ENCODE measurements at places on chromosomes 16 and 17. TPM values are rescaled to one million over a fixed set of nuclear protein-coding genes. Genes with fewer than 3 reads are reported as not detected.

The HIC1 gene
- total RNA-seq, result 3.0 TPM

The ANKFN1 gene
- not detected for total RNA-seq

DNA sequence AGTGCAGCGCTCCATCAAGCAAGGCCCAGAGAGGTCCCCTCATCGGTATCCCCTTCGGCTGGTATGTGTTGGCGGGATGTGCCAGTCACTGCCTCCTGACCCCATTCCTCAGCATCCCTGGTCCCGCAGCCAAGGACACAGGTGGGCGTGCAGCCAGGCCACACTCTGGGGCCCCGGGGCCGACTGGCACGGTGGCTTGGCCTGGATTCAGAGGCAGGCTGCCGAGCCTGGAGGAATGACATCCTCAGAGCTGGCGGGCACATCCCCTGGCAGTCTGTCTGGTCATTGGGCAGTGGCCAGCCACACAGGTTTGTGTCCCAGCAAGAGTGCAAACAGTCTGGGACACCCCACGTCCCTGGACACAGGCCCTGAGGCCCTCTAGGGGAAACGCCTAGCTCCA is 111.1 kb downstream of the SDK2 start:
- DNase-seq, result no peak

The TIGD7 gene
- 1.2 TPM for total RNA-seq

GRCh38 chr16:914440-914839 is 56.3 kb downstream of the LMF1 start:
- DNase-seq, result no peak

The ALDH3A2 gene
- 66.1 TPM for total RNA-seq

DNA sequence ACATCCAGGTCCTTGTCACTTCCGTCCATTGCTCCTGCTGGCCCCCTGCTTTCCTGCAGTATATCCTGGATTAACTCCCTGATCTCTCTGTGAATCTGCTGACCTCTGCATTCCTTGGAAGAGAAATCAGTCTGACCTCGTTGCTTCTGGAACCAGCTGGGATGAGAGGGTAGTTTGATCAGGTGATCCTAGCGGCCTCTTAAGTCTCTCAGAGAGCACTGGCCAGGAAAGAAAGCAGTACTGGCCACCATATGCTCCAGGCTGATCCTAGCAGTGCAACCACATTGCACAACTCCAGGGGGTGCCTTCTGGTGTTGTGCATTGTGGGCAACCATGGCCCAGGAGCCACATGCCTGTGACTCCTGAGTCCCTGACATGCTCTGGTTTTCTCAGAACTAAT is 79.2 kb downstream of the ARHGAP23 start:
- DNase-seq, result no peak

The HAP1 gene
- total RNA-seq, result 0.82 TPM

DNA sequence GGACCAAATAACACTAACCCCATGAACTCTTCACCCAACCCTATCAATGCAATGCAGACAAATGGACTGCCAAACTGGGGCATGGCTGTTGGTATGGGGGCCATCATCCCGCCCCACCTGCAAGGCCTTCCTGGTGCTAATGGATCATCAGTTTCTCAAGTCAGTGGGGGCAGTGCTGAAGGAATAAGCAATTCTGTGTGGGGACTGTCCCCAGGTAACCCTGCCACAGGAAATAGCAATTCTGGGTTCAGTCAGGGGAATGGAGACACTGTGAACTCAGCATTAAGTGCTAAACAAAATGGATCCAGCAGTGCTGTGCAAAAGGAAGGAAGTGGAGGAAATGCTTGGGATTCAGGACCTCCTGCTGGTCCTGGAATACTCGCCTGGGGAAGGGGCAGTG is 78.9 kb downstream of the TMC6 start:
- DNase-seq, result no peak

The CYBC1 gene
- total RNA-seq, result 29.5 TPM

DNA sequence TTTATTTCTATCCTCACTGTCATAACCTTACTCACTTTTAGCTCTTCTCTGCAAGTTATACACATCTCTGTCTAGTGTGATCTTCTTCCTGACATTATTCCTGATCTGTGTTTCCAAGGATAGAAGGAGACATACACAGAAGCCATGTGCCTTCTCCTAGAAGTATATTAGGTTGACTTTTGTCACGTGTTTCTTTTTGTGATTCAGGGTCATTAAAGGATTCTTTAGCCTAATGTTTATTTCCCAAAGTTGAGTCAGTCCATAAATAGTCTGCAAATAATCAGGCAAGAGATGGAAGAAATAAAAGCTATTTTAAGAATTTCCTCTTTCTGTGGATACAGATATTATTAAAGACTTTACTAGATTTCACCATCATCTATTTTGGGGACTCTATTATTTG is 214.1 kb upstream of the GOT2 start:
- DNase-seq, result no peak

DNA sequence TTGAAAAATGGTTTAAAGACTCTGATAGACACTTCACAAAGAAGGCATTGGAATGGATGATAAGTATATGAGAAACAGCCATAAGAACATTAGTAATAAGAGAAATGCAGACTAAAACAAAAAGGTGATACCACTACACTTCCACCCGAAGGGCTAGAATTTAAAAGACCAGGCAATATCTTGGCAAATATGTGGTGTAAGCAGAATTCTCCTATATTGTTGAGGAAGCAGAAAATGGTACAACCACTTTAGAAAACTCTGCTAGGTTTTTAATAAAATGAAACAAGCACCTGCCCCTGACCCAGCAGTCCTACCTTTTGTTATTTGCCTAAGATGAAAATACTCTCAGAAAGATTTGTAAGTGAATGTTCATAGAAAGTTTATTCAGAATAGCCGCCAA is 43.7 kb downstream of the MAP2K4 start:
- DNase-seq, result no peak
